Mesenteric fat pad (tissue), 1 donor: ENCODE measurements at places on chromosomes 1 and 21.

GRCh38 chr1:184031409-184032107, 6.0 kb downstream of the COLGALT2 start:
- no peak for DNase-seq

- no peak for DNase-seq
These were observed 49.2 kb downstream of the DUSP10 start for GRCh38 chr1:221692643-221693042.

- no peak for DNase-seq
These were observed 24.8 kb downstream of the GNG4 start for GRCh38 chr1:235624721-235625333.

- no peak for DNase-seq
These were observed 3.2 kb downstream of the MTHFR start for GRCh38 chr1:11802616-11802972.

- no peak for DNase-seq
These were observed 14.1 kb downstream of the ENTREP3 start for GRCh38 chr1:155241069-155241679.

DNA sequence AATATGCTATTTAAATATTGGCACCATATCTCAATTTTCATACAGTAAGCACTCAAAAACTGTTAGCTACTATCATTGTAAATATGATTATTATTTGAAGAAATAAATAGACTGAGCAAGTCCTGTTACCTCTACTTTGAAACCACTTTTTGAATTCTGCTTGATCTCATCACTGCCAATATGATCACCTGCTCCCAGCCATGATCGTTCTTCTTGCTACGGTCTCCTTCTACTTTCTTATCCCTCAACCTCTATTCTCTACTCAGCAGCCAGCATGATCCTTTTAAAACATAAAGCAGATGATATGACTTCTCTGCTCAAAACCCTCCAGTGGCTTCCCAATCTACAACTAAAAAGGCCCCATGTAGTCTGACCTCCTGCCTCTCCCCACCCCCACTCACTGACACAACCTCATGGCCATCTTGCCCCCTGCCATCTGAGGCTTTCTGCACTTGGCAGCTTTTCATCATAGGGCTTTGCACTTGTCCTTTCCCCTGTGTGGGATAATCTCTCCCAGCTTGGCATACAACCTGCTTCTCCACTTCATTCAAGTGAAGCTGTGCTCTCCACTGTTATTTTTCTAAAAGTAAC, 27.2 kb downstream of the CD34 start:
- no peak for DNase-seq

DNA sequence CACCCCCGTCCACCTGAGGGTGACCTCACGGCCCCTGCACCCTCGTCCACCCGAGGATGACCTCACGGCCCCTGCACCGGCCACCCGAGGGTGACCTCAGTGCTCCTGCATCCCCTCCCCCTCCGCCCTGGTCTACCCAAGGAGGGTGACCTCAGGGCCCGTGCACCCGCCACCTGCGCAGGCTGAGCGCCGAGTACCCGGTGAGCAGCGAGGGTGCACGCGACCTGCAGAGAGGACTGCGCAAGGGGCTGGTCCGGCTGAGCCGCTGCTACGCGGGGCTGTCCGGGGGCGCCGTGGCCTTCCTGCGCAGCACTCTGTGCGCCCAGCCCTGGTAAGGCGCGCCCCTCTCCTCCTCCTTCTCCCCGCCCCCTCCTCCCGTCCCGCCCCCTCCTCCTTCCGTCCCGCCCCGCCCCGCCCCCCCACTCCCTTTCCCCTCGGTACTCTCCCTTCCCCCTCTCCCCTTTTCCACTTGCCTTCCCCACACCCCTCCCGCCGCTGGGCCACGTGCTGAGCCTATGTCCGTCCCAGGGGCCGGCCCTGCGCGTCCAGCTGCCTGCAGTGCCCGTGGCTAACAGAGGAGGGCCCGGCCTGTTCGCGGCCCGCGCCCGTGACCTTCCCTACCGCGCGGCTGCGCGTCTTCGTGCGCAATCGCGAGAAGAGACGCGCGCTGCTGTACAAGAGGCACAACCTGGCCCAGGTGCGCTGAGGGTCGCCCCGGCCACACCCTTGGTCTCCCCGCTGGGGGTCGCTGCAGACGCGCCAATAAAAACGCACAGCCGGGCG, 28.4 kb downstream of the TRIM11 start:
- no peak for DNase-seq

DNA sequence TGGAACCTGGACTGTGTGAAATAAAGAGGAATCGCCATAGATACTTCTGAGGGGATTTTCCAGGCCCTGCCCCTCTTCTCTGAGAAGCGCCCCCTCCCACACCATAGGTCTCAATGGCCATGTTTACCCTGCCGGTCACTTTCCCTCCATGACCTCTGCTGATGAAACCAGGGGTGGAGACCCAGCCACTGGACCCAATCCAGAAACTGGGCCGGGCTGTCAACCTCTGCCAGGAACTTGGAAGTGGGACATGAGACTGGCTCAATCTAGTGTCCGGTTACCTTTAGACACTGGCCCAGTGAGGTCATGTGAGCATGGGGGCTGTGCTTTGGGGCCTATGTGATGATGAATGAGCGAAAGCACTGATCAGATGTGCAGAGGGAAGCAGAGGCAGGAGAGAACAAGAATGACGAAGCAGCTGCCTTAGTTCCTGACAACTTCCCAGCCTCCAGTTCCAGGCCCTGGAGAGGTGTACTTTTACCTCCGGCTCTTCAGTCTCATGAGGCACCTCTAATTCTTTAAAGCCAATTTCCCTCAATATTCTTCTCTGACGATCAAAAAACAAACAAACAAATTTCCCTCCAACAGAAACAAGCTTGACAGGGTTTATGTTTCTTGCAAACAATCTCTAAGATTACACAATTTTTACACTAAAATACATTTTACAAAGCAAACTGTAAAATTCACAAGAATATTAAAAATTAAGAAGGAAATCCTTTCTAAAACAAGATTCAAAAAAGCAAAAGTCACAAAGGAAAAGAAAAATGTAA, 4.9 kb downstream of the ASAP3 start:
- no peak for DNase-seq

DNA sequence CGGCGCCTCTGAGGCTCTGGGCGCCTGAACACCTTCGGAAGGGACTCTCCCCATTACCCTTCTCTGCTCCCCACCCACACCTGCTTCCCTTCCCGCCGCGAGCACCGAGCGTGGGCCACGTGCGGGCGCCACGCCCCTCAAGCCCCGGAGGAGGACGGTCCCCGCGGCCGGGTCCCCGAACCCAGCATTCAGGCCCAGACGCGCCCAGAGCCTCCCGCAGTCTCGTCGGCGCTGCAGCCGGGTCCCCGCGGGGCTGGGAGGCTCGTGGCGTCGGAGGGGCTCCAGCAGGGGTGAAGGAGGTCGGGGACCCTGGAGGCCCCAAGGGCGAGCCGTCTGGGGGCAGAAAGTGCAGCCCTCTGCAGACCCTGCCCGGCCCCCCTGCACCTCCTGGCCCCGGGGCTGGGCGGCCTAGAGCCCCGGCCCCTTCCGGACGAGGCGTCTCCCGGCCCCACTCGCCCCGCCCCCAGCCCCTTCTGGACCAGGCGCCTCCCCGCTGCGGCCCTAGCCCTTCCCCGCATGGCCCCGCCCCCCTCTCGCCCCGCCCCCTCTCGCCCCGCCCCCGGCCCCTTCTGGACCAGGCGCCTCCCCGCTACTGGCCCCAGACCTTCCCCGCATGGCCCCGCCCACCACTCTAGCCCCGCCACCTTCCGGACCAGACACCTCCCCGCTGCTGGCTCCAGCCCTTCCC, 378 bp upstream of the SMIM1 start:
- no peak for DNase-seq

DNA sequence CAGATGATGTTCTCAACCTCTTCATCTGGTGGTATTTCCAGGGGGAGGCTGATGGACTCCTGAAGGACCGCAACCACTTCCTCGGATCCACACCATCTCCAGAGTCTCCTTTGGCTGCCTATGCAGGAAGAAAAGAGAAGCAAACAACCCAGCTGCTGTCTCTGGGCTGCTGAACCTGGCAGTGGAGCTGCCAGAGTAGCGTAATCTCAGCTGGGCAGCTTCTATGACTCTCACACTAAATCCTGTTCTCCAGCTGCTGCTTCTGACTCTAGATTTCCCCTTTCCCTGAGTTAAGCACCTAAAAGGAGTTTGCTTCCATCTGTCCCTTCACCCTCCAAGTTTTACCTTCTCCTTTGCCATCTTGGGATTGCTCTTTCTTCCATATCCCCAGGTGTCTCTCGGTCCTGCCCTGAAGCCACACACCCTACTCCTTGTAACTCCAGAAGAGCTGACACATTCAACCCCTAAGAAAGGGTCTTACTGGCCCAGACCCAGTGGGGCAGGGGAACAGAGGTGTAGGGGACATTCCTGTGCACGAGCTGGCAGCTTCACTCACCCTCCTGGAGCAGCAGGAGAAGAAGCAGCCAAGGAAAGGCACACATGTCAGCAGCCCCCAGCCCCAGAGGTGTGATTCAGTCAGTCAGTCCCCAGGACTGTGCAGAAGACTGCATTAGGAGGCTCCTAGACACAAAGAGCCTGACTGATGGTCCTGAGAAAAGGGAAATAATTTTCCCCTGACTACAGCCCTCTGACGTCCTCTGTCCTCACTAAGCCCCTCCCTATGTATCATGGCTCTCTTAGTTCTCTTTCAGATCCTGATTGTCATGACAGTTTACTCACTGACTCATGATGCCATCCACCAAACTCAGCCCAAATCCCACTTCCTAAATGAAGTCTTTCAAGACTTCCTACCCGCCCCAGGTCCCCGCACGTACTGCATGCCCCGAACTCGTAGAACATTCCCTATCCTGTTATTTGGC, at the start of gene SLAMF9:
TSS of gene SLAMF9 (minus strand) at position 702 of the 980 bp plus-strand sequence. CDS start at position 602, 100 bp downstream.
- DNase-seq, result no peak

DNA sequence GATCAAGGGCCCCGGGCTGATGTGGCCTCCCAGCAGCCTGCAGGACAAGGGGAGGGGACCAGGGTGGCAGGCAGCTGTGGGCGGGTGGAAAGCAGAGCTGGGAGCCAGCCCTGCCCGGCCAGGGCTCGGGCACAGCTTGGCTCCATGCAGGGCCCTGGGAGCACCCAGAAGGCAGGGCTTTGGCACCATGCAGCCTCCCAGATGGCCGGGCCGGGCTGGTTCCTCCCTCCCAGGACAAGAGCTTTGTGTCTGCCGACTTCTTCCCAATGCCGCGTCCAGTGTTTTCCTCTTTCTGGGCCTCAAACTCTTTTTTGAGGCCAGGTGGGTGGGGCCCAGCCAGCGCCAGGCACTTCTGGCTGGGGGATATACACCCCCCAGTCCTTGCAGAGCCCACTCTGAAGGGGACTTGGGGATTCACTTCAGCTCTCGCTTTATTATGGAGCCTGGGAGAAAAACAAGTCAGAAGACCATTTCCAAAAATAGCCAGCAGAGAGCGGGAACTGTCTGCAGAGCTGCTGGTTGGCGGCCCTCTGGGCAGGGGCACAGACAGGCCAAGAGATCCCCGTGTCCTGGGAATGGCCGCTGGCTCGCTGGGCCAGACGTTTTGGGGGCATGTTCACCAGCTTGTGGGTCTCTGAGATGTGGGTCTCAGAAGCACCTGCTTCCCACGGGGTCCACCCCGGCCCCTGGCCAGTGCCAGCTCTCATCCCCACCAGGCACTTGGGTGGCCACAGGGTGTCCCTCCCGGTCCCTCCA, 103.8 kb upstream of the ARHGEF16 start:
- no peak for DNase-seq

- no peak for DNase-seq
These were observed 17.1 kb downstream of the ACOT11 start for GRCh38 chr1:54565113-54565501.

GRCh38 chr1:75587692-75588091, 23.2 kb downstream of the SLC44A5 start:
- DNase-seq, result no peak

GRCh38 chr1:67465375-67465774, 35.2 kb upstream of the SERBP1 start:
- no peak for DNase-seq

DNA sequence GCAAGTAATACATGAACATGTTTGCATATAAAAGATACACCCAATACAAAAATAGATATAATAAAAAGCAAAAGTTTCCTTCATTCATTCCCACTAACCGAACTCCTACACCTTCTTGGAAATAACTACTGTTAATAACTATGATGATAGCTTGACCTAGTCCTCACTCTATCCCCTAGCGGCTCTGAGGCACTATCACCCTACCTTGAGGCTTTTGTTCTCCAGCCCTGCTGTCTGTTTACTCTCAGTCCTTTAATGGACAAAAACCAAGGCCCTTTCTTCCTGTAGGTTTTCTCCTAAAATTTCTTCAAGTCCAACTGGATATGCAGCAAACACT, 186.6 kb downstream of the SLC35F3 start:
- DNase-seq, result no peak

DNA sequence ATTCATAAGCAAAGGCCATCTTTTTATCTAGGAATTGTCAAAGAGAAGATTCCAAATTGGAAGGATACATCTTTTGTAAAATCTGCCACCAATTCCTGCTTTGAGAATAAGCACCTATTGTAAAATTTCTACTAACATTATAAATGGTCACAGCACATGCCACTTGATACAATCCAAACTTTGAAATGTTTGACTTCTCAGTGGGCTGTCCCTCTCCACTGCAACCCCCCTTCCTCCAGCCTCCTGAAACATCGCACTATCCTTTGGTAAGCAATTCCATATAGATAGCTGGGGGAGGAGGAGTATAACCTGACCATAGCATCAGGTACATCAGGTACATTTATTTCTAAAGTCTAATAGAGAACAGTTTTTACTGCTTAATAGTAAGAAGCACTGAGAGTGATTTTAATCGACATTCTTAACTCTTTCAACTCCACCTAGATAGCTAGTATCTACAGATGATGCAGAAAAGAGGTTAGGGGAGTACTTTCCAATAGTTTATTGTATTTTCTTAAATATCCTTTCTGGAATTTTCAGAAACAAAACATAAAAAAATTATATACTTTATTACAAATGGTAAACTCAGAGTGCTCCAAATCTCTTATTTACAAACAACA, 2.9 kb downstream of the JUN start:
- no peak for DNase-seq

GRCh38 chr1:119449971-119450370, 35.0 kb downstream of the HSD3B2 start:
- no peak for DNase-seq

GRCh38 chr1:37255136-37255795, 219.1 kb upstream of the ZC3H12A start:
- DNase-seq, result no peak

DNA sequence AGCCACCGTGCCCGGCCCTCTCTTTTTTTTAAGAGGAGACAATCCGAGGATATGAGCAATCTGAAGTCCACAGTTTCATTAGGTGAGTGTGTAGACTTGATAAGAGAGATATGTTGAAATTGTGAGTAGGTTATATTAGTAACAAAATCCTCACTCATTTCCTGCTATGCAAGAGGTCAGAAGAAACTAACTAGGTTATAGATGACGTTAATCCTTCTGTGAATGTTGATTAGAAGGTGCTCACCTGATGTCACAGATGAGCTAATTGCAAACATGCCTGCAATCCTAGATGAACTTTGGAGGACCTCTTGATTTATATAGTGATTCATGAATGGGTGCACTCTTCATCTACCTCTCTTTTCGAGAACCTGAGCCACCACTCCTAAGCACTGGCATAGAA, 29.3 kb downstream of the NTMT2 start:
- no peak for DNase-seq
